ENCODE measurements at places on chromosomes 11 and 22. TPM values are rescaled to one million over a fixed set of nuclear protein-coding genes. Genes with fewer than 3 reads are reported as not detected.

PPP6R3 gene
- total RNA-seq: 139 TPM

FOSL1 gene
- total RNA-seq: 17.5 TPM

RTN4RL2 gene
- total RNA-seq: not detected

ANO3 gene
- 0.38 TPM for total RNA-seq

UCP2 gene
- 0.56 TPM for total RNA-seq

BET1L gene
- 19.0 TPM for total RNA-seq
